Suppressor macrophage treated with lipopolysaccharide for 4 hours (primary cell): ENCODE measurements at places on chromosomes 7 and 10.

DNA sequence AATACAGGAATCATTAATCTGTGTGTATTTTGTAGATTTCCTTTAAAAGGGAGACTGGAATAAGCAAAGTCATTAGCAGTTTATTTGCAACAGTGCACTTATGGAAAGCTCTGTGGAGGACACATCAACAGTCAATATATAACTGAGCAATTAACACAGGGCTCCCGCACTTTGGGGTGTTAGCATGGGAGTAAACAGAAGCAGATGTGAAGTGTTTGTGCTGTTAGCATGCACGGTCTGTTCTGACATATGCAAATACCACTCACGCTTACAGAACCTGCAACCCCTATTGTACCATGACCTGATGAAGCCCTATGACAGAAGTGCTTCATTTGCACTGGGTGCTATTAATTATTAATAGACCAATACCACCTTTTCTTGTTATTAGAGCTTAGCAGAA is 118.9 kb downstream of the PPP1R3A start:
- no peak for DNase-seq

DNA sequence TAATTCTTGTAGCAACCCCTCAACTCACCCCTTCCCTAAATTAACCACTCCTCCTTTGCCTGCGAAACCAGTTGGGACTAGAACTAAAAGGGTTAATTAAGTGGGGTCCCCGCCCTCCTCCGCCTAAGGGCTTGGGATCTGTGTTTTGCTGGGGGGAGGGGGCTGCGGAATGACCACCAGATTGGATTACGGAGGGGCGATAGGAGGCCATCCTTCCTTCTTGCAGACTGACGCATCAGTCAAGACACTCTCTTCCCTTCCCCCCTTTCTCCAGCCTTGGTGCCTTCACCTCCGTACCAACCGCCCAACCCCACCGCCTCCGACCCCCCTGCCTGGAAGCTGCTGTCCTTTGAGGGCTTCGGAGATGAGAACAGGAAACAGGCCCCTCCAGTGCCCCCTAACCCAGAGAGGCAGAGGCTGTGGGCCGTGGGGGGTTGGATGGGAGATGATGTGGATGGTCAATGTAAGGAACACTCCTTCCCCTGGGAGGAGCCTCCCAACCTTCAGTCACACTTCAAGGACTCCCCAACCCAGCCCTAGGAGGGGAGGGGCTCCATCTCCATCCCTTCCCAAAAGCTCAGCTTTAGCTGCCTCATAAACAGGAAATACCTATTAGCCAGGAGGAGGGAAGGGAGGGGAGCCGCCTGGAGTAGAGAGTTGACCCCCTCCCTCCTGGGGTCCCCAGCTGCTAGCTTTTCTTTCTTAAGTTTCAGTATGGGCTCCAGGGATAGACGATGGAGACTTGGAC is 997 bp upstream of the LDB1 start:
- DNase-seq: peak; percentile 5

DNA sequence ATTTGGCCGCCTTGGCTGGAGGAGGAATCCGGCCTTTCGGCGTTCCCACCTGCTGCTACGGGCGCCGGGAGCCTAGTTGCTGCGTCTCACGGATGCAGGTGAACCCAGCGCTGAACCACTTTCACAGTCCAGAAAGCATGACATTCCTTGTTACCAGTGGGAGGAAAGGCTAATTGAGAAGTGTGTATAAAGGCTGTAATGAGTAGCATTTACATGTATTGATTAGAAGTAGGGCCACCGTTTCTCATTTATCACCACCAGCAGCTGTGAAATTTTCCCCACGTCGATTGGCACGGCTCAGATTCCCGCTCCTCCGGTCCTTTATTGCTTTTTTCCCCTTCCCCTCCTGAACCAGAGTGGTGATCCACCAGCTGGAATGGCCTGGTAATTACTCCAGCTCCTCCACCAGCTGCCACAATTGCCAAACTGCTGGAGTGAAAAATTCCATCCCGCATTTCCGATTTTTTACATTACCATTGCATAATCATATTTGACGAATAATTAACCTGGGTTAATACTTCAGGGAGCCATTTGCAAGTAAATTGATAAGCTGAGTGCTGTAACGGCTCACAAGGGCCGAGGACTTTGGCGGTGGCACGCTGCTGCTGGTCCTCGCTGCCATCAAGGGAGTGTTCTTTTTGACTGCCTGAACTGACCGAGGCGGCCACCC is 153.3 kb downstream of the POU6F2 start:
- DNase-seq: no peak

DNA sequence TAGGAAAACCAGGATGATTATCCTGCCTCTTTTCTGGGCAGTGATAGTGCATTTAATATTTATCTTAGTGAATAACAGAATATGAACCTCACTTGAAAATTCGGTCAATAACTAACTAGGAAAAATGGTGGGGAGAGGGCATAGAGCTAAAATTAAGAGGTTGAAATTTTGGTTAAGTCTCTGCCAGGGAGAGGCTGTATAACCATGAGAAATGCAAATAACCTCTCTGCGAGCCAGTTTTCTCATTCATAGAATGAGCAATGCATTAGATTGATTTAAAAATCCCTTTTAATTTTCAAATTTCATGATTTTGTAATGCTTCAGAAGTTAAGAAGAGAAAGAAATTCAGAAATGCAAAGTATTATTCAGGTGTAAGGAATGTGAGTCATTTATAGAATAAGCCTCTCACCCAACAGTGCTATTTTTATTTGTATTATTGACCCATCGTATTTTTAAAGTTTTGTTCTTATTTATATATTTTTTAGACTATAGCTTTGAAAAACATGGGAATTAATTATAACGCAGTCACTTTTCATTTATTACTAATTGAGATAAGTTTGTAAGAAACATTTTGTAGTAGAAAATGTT is 104.7 kb downstream of the PHF14 start:
- no peak for DNase-seq

- no peak for DNase-seq
Measured at GRCh38 chr10:77796311-77796915, 130.1 kb downstream of the DLG5 start.

DNA sequence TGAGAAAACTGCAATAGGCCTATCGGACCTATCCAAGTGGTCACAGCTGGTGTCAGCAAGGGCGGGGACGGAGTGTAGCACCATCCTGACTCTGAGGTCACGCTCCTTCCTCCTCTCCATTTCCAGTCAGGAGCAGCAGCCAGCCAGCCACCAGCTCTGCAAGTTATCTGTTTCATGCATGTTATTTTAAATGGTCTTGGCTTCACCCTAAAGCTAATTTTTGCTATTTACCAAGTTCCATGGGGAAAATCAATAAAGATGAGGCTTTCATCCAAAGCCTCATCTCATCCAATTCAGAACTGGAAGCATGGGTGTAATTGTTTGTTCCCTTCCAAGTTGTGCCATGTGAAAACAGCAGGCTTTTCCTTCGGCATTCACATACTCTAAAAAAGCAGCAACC is 49.3 kb downstream of the ICA1 start:
- no peak for DNase-seq
